ENCODE measurements at places on chromosomes 3 and 15. TPM values are rescaled to one million over a fixed set of nuclear protein-coding genes. Genes with fewer than 3 reads are reported as not detected.

GRCh38 chr3:188534633-188535032 lies 380.7 kb downstream of the LPP start:
- DNase-seq = peak; percentile 37

The PAQR5 gene
- polyA plus RNA-seq = 5.5 TPM

DNA sequence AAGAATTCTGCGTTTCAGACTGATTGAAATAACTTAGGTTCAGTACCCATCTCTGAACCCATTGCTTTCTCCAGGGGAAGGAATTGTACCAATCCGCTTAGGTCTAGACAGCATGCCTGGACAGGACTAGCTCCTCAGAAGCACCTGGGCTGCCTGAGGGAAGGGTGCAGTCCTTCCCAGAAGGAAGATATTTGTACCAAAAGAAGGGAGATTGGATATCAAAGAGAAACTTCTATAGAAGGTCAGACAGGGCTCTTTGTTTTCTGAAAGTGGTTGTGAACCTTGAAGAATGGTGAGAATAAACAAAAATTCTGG lies 133.8 kb upstream of the LRTM1 start:
- no peak for DNase-seq

The GNAT1 gene
- polyA plus RNA-seq = not detected

The RTP1 gene
- not detected for polyA plus RNA-seq

The CCK gene
- 0.93 TPM for polyA plus RNA-seq

- no peak for DNase-seq
Measured at GRCh38 chr3:40911264-40911663, 288.0 kb upstream of the CTNNB1 start.

- no peak for DNase-seq
Measured at GRCh38 chr3:82262193-82262592, 500.7 kb upstream of the GBE1 start.

DNA sequence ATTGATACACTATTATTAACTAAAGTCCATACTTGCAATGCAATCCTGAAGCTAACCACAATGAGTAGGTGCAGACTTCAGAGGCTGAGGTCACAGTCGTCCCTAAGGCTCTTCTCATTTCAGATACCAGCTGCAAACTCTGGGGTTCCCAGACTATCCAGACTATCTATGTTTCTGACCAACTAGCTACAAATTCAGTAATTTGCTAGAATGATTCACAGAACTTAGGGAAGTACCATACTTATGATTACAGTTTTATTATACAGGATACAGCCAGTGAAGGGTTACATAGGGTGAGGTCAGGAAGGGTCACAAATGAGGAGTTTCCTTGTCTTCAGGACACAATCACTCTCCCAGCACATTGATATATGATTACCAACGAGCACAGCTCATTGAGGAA lies 36.5 kb downstream of the PPM1L start:
- DNase-seq = no peak

GRCh38 chr15:98547741-98548138 lies 100.6 kb upstream of the IGF1R start:
- DNase-seq = peak; percentile 30

Data from GM23248 (cell line).